T-helper 17 cell (primary cell): ENCODE measurements at places on chromosomes 7 and 10. TPM values are rescaled to one million over a fixed set of nuclear protein-coding genes. Genes with fewer than 3 reads are reported as not detected.

The NPY gene
- total RNA-seq: not detected

DNA sequence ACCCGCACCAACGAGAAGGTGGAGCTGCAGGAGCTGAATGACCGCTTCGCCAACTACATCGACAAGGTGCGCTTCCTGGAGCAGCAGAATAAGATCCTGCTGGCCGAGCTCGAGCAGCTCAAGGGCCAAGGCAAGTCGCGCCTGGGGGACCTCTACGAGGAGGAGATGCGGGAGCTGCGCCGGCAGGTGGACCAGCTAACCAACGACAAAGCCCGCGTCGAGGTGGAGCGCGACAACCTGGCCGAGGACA, 1.6 kb downstream of the VIM start:
- DNase-seq: no peak
- peak overlapping the region; percentile 98 for H3K27ac ChIP-seq
- peak overlapping the region; percentile 94 for H3K4me3 ChIP-seq
- peaks cover 63% of the 10 kb centered on the region for H3K4me1 ChIP-seq
- H3K36me3 ChIP-seq: peaks cover 4% of the 10 kb centered on the region

GRCh38 chr10:123492016-123492415, 174.1 kb upstream of the GPR26 start:
- no peak overlapping the region for H3K27ac ChIP-seq
- peaks cover 26% of the 10 kb centered on the region for H3K27me3 ChIP-seq
- H3K36me3 ChIP-seq: no peaks in the 10 kb centered on the region
- no peaks in the 10 kb centered on the region for H3K4me1 ChIP-seq
- H3K4me3 ChIP-seq: no peak overlapping the region

The TET1 gene
- total RNA-seq: 2.2 TPM

The PAPSS2 gene
- 1.3 TPM for total RNA-seq

DNA sequence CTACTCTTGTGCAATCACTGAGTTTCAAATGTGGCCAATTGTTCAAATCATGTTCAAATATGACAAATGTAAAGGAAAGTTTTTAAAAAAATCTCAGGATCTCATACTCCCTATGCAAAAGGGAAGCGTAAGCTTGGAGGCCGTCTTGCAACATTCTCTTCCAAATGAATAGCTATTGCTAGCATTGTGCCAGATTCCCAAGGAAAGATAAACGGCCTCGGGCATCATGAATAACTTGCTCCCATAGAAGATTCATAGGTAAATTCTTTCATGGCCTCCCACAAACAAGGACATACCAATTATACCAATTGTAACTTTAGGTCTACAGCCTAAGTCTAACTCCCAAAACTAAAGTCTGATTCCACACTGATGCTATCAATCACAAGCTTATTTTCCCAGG, 416.9 kb downstream of the THSD7A start:
- DNase-seq: no peak
- no peak overlapping the region for H3K4me3 ChIP-seq
- no peaks in the 10 kb centered on the region for H3K4me1 ChIP-seq

DNA sequence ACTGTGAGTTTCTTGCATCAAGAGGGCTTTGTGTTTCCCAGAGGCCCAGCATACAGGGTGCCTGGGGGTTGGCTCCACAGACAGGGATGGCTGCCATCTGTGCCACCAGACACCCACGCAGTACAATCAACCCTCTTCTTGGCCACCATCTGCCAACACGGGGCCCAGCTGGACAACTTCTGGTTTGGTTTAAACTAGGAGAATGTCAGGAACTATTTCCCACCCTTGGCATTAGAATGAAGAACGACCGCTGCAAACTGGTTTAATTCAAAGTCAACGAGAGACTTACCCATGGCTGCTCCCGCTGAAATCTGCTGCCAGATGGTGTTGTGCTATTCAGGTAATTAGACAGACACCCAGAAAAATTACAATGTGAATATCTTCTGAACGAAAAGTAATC, 27.8 kb downstream of the NMT2 start:
- no peak overlapping the region for H3K4me3 ChIP-seq
- no peaks in the 10 kb centered on the region for H3K27me3 ChIP-seq
- H3K36me3 ChIP-seq: peaks cover 7% of the 10 kb centered on the region
- H3K4me1 ChIP-seq: peaks cover 34% of the 10 kb centered on the region
- H3K27ac ChIP-seq: no peak overlapping the region
- no peak for DNase-seq

- no peaks in the 10 kb centered on the region for H3K4me1 ChIP-seq
- peaks cover 26% of the 10 kb centered on the region for H3K27me3 ChIP-seq
- no peaks in the 10 kb centered on the region for H3K36me3 ChIP-seq
- no peak overlapping the region for H3K4me3 ChIP-seq
- no peak for DNase-seq
Observed at GRCh38 chr10:29849126-29849833, 210.1 kb downstream of the JCAD start.

DNA sequence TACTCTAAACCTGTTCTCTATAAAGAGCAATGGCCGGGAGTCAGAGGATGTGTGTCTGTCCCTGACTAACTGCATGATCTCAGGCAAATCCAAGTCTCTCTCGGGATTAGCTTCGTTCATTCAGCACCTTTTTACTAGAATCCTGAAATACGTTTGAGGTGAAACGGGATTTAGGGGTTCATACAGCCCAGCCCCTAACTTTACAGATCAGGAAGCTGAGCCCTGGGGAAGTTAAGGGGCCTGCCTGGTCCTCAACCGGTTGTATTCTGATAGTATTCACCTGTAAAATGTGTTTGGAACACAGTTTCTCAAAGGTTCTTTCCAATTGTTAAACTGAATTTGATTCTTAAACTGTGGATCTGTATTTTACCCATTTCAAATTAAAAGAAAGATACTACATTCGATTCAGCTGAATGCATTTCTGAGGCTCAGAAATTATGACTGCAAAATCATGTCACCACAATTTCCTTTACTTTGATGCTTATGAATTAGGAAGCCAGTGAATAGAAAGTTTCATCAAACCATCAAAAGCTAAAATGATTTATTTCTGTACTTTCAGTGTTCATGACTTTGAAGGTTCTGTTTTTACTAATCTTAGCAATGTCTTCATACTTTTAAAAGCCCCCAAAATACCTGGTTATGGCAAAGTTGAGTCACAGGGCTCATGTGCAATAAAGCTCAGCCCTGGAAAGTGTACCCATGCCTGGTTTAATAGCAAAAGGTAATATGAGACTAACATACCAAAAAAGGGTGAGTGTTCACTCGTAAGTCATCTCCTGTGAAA, 28.9 kb upstream of the EZH2 start:
- H3K4me3 ChIP-seq: peak overlapping the region; percentile 83
- peak overlapping the region; percentile 83 for H3K27ac ChIP-seq
- peaks cover 36% of the 10 kb centered on the region for H3K4me1 ChIP-seq
- no peak for DNase-seq
